ENCODE measurements at places on chromosomes 6 and 20. TPM values are rescaled to one million over a fixed set of nuclear protein-coding genes. Genes with fewer than 3 reads are reported as not detected.
A peak's percentile ranks its signal among the peaks of the same experiment; 100 is the strongest.

DNA sequence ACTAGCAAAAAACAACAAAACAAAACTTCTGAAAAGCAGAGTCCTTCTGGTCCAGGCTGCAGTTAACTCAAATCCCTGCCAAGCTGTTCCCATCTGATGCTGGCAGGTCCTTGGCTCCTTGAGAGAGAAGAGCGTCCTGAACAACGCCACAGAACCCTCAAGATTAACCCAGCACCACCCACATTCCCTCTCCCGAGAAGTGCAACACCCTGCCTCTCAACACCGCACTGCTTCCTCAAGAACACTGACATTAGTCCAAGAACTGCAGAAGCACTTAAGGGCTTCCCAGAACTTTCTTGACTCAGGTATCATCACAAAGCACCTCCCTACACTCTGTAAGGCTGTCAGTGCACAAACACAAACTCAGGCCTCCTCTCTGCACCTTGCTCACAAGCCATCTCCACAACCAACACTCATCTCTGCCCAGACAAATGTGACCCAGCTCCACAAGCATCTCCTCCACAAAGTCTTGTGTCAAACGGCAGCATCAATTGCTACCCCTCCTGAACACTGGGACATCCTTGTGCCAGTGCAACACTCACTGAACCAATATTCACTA, 7.5 kb downstream of the MRPL14 start:
- DNase-seq = peak; percentile 48
- peak overlapping the region; percentile 48 for H3K27ac ChIP-seq
- peaks cover 82% of the 10 kb centered on the region for H3K4me1 ChIP-seq
- H3K36me3 ChIP-seq = no peaks in the 10 kb centered on the region
- no peak overlapping the region for H3K4me3 ChIP-seq

HLA-DQB1 gene
- not detected for total RNA-seq

EPHA7 gene
- total RNA-seq = not detected

- no peak overlapping the region for H3K4me3 ChIP-seq
- no peaks in the 10 kb centered on the region for H3K36me3 ChIP-seq
- H3K27ac ChIP-seq = no peak overlapping the region
- peaks cover 6% of the 10 kb centered on the region for H3K4me1 ChIP-seq
These were observed 46.5 kb downstream of the SESN1 start for GRCh38 chr6:109048176-109048575.

DNA sequence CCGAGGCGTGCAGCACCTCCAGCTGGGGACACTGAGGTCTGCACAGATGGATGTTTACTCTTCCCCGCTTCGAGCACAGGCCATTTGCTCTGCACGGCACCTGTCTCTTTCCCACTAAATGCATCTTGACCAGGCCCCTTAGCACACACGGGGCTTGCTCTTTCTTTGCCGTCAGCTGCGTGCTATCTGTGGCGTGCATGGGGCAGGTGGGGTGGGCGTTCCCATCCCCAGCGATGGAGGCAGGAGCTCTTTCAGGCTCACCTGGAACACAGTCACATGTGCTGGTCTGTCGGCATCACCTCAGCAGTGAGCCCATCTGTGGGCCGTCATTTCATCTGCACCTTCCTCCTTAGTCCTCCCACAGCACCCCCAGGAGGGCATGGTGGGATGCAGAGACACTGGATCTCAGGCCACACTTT, 35.1 kb downstream of the RBM38 start:
- no peak for DNase-seq
- H3K4me1 ChIP-seq = no peaks in the 10 kb centered on the region
- no peaks in the 10 kb centered on the region for H3K36me3 ChIP-seq

- DNase-seq = no peak
- no peaks in the 10 kb centered on the region for H3K36me3 ChIP-seq
- H3K27me3 ChIP-seq = peaks cover 25% of the 10 kb centered on the region
- no peak overlapping the region for H3K27ac ChIP-seq
- H3K4me3 ChIP-seq = no peak overlapping the region
These were observed 33.9 kb downstream of the CHRNA4 start for GRCh38 chr20:63327231-63327745.

WFDC2 gene
- total RNA-seq = not detected

GRCh38 chr6:121055572-121056163, 278.6 kb downstream of the TBC1D32 start:
- H3K4me3 ChIP-seq = no peak overlapping the region
- no peaks in the 10 kb centered on the region for H3K27me3 ChIP-seq
- no peaks in the 10 kb centered on the region for H3K36me3 ChIP-seq
- no peak overlapping the region for H3K27ac ChIP-seq
- peak; percentile 65 for DNase-seq
- H3K4me1 ChIP-seq = no peaks in the 10 kb centered on the region

GRCh38 chr20:9422321-9423057, 91.9 kb upstream of the LAMP5 start:
- H3K27ac ChIP-seq = no peak overlapping the region
- no peaks in the 10 kb centered on the region for H3K36me3 ChIP-seq
- no peak for DNase-seq
- H3K4me3 ChIP-seq = no peak overlapping the region

DNA sequence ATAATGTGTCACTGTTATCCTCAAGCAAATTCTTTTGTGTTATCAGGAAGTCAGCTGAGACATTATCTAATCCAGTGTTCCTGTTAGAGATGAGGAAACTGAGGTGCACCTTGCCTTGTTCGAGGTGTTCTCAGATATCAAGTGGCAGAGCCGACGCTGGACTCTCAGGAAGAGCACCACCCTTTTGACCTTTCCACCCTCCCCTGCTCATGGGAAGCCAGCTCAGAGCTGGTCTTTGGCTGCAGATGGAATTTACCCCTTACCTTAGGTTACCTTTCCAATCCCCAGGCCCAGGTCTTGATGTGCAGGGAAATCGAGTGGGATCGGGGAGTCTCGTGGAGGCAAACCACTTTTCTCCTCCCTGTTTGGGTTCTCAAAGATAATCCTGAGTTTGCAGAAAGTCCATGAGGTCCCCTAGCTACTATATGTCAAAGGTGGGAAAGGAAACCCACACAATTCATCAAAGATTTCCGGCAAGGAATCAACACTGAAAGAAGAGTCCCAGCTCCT, 62.9 kb upstream of the PIM1 start:
- H3K27ac ChIP-seq = no peak overlapping the region
- H3K4me3 ChIP-seq = no peak overlapping the region
- H3K4me1 ChIP-seq = peaks cover 21% of the 10 kb centered on the region
- DNase-seq = no peak

IMPG1 gene
- not detected for total RNA-seq

Data from GM23248 (cell line).